ENCODE measurements at places on chromosomes 7 and 10.

- no peak for DNase-seq
Observed at GRCh38 chr7:214410-215212, 22.2 kb downstream of the FAM20C start.

DNA sequence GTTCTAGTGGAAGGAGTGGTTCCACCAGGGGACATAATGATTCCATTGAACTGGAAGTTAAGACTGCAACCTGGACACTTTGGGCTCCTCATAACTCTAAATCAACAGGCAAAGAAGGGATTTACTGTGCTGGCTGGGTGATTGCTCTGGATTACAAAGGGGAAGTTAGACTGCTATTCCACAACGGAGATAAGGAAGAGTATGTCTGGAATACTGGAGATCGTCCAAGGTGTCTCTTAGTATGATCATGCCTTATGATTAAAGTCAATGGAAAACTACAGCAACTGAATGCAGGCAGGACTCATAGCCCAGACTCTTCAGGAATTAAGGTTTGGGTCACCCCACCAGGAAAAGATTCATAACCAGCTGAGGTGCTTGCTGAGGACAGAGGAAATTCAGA, 310.6 kb upstream of the MGMT start:
- no peak for DNase-seq

- DNase-seq: no peak
Observed at GRCh38 chr10:50316695-50317648, 65.7 kb upstream of the ASAH2 start.

GRCh38 chr10:93580828-93581227, 14.4 kb downstream of the FFAR4 start:
- no peak for DNase-seq

GRCh38 chr7:27464970-27465369, 197.7 kb downstream of the HIBADH start:
- no peak for DNase-seq

- no peak for DNase-seq
Observed at GRCh38 chr10:688312-689120, 952 bp downstream of the DIP2C start.

- no peak for DNase-seq
Observed at GRCh38 chr10:101065481-101066145, 3.8 kb downstream of the KAZALD1 start.

GRCh38 chr7:155455776-155456737, 1.9 kb upstream of the EN2 start:
- no peak for DNase-seq

DNA sequence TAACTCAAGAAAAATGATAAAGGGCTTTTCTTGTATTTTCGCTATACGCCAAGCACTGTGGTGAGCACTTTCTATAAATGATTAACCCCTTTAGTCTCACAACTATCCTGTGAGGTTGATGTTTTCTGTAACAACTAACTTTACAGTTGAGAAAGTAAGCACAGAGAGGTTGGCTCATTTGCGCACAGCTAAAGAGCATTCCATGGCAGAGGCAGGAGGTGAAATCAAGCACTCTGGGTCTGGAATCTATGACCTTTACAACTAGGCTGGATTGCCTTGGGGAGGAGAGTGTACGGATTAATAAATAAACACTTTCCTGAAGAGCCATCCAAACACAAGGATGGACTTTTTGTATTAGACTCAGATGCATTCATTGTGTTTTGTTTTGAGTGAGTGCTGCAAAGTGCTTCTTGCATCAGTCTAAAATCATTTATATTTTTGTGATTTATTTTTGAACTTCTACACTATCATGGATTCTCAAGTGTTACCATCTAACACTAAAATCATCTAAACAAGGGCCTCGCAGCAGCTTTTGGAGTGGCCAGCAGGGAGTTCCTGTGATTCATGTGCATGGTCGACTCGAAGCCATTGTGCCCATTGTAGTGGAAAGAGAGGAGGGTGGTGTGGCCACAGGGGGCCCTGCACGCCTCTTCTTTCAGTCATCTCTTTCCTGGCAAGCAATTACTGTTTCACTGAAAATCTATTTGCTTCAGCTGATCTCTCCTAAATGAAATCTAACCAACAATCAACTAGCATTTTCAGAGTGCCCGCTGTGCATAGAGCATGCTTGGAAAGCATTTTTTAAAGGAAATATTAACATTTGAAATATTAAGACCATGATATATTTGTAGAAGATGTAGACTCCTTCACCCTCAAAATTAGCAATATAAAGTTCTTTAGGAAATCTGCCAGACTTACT, 633.4 kb upstream of the COBL start:
- no peak for DNase-seq

GRCh38 chr10:90276894-90277475, 575.6 kb downstream of the KIF20B start:
- DNase-seq: no peak

DNA sequence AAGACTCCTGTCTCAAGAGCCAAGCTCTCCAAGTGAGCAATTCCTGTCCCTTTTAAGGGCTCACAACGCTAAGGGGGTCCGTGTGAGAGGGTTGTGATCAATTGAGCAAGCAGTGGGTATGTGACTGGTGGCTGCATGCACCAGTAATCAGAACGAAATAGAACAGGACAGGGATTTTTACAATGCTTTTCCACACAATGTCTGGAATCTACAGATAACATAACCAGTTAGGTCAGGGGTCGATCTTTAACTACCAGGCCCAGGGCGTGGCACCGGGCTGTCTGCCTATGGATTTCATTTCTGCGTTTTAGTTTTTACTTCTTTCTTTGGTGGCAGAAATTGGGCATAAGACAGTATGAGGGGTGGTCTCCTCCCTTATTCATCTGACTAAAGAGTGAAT, 54.9 kb upstream of the SP4 start:
- no peak for DNase-seq

GRCh38 chr10:75658915-75659314, 227.5 kb downstream of the LRMDA start:
- no peak for DNase-seq

GRCh38 chr10:133083422-133084100, 4.2 kb upstream of the ADGRA1 start:
- no peak for DNase-seq

All from epithelial cell of prostate (primary cell).